Smooth muscle cell of the umbilical artery (primary cell): ENCODE measurements at places on chromosomes 5 and 9. TPM values are rescaled to one million over a fixed set of nuclear protein-coding genes. Genes with fewer than 3 reads are reported as not detected.

Gene PCDHGA8
- 2.8 and 3.0 TPM in 2 replicates for total RNA-seq

Gene PCDHB6
- 0.14 and 0.30 TPM in 2 replicates for total RNA-seq

Gene GABRB2
- total RNA-seq: 0.30 and 0.32 TPM in 2 replicates

Gene GKAP1
- total RNA-seq: 0.55 and 0.59 TPM in 2 replicates

Gene RNF183
- total RNA-seq: not detected in 2 replicates

Gene IFNA13
- not detected in 2 replicates for total RNA-seq

Gene ZNF300
- total RNA-seq: 5.0 and 7.4 TPM in 2 replicates

Gene HSPB3
- total RNA-seq: 0.30 TPM in 1 of 2 replicates, not detected in the other

Gene ADGRV1
- 0.14 and 0.89 TPM in 2 replicates for total RNA-seq

Gene FAM151B
- total RNA-seq: 4.6 and 11.3 TPM in 2 replicates

Gene ADAMTSL2
- 0.83 and 4.8 TPM in 2 replicates for total RNA-seq

Gene CNOT8
- 68.3 and 91.8 TPM in 2 replicates for total RNA-seq

Gene PCA3
- not detected in 2 replicates for total RNA-seq

Gene ARRDC1
- total RNA-seq: 10.7 and 21.8 TPM in 2 replicates

Gene FCN2
- total RNA-seq: not detected in 2 replicates
